Amygdala (tissue), 56 donors: ENCODE measurements at places on chromosomes 2 and 18.

GRCh38 chr2:101348883-101349282 lies 38.4 kb downstream of the CREG2 start:
- no peak for DNase-seq

- DNase-seq: peak; percentile 20
Measured at GRCh38 chr18:25350489-25351251, 1.3 kb downstream of the ZNF521 start.

DNA sequence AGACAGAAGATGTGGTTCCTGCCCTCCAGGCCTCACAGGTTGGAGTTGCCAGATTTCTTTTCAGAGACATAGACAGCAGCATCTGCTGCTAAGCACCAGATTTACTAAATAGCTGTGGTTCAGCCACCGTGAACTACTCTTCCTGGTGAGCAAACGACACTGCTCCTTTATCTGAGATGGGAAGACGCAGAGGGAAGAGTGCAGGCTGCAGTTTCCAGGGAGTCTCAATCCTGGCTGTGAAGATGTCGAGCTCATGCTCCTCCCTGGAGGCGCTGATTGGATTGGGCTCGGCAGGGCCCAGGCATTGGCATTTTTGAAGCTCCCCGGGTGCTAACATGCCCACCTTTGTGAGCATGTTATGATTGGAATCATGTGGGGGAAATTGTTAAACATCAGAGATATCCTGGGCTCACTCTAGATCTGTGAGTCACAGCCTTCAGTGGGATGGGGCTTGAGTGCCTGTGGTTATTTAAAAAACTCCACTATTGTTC lies 314.8 kb downstream of the TSN start:
- no peak for DNase-seq

GRCh38 chr2:8957628-8958027 lies 45.9 kb downstream of the MBOAT2 start:
- no peak for DNase-seq

- DNase-seq: no peak
Measured at GRCh38 chr18:38250971-38251370, 685.4 kb upstream of the CELF4 start.

- no peak for DNase-seq
Measured at GRCh38 chr2:160534249-160534648, 40.6 kb upstream of the RBMS1 start.
